Epithelial cell of proximal tubule (primary cell): ENCODE measurements at places on chromosomes 6 and 20.

GRCh38 chr6:136793363-136793762 is 1.1 kb upstream of the MAP3K5 start:
- no peak for DNase-seq

DNA sequence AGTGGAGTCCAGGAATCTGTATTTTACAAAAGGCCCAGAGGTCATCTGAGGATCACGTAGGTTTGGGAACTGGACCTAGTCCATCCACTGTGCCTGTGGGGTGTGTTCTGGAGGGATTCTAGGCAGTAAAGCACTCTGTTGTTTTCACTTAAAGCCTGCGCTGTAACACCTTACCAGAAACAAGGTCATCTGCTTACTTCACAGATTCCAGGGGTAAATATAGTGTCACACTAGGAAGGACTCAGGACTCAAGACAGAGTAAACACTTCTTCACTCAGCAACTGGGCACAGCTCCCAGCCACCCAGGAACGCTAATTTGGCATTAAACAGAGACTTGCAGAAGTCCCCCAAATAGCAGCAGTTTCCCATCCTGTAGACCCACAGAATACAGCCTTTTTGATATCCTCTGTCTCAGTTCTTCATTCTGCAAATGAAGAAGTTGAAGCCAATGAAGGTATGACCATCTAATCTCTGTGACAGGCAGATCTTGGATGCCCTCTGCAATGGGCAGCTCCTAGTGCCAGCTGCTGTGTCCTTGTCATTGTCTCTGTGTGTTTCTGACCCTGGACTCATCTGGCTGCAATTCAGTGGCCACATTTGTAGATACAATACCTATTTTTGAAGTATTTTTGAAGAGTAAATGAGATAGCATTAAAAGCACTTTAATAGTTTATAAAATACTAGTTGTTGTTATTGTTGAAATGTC is 129.1 kb downstream of the SLC24A3 start:
- no peak for DNase-seq

- peak; percentile 37 for DNase-seq
These were observed 376.1 kb downstream of the UTRN start for GRCh38 chr6:144661116-144661806.

DNA sequence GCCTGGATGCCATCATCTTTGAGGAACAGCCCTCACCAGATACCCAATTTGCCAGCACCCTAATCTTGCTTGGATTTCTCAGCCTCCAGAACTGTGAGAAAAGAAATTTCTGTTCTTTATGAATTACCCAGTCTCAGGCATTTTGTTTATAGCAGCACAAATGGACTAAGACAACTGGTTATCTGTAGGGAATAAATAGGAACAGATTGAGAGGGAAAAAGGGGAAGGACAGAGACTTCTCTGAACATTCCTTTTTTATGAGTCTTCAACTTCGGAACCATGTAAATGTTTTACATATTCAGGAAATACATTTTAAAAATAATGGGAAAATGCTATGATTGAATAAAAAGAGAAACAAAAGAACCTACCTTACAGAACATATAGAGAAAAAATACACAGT is 20.9 kb downstream of the KCTD20 start:
- DNase-seq = no peak

GRCh38 chr6:35602133-35602946 is 86.4 kb downstream of the FKBP5 start:
- no peak for DNase-seq

DNA sequence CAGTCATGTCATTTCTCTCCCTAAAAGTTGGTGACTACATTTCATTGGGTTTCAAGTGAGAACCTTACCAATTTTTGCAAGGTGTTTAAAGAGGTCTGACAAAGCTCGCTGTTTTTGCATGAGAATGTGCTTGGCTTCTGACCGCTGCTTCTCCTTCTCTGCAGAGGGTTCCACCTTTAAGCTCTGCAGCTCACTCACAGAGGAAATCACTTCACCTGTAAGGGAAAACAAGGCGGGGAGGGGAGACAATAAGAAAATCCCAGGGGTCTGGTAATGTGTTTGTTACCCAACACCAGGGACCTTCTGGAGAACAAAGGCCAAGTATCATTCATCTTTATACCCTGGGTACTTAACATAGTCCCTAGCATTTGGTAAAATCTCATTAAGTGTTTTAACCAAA is 40.0 kb upstream of the LYRM2 start:
- DNase-seq = no peak
